ENCODE measurements at places on chromosomes 6 and 20. TPM values are rescaled to one million over a fixed set of nuclear protein-coding genes. Genes with fewer than 3 reads are reported as not detected.

DNA sequence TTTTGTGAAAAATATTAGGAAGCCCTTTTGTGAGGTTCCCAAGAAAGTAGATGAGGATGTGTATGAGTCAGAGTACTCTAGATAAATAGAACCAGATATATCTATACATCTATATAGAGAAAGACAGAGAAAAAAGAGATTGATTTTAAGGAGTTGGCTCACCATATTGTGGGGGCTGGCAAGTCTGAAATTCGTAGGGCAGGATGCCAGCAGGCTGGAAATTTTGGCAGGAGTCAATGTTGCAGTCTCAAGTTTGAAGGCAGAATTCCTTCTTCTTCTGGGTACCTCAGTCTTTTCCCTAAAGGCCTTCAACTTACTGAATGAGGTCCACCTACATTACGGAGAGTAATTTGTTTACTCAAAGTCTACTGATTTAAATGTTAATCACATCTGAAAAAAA is 65.3 kb upstream of the SAMD3 start:
- DNase-seq = no peak

GRCh38 chr20:43942667-43943285 is 28.1 kb downstream of the TOX2 start:
- no peak for DNase-seq

GRCh38 chr6:108068618-108069017 is 5.9 kb downstream of the OSTM1 start:
- no peak for DNase-seq

DNA sequence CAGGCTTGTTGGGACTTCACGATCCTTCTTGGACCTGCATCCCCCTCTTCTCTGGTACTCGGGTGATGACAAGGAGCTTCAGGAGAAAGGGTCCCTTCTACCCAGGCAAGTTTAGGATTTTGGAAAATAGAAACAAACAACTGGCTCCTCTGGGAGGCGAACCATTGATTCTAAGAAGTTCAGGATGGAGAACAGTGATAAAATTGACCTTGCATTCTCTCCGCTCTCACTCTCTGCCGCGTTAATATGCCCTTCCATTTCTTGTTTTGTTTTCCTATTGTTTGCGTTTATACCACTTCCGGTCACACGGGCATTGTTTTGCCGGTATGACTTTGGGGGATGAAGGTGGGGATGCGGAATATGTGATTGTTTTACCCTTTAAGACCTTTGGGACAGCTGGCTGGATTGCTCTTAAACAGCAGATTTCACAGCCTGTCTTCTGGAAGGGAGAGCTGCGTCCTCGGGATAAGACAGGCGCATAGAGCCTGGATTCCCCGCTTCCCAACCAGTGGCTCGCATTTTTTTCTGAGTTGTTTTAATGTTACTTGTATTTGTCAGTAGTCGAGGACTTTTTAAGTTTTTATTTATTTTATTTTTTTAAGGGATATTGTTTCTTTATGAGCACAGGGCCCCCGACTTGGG is 144.3 kb upstream of the ZNF184 start:
- DNase-seq = no peak

- no peak for DNase-seq
Observed at GRCh38 chr6:52929321-52930164, 20.0 kb upstream of the GSTA3 start.

DNA sequence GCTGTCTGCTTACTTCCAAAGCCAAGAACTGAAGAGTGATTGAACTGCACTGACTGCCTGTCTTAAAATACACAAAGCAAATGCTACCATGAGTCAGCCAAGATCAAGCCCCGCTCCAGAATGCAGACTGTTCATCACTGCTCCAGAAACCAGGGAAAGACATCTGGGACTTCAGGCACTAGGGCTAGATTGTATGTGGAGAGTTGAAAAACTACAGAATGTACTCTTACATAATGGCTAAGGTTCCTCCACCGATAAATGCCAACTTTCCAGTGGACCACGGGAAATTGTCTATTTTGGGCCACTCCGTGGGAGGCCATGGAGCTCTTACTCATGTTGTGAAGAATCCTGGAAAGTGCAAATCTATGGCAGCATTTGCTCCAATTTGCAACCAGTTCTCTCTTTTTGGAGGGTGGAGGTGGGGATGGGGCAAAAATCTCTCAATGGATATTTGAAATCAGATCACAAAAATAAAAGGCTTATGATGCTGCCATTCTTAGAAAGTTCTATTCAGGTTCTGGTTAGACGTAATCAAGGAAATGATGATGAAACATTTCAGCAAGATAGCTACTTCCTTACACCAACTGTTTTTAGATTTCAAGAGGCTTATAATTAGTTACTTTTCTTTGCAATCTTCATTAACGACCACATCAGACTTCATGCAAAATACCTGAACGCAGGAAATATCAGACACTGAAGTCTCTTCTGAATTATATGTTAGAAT is 11.8 kb upstream of the CAP2 start:
- no peak for DNase-seq

- DNase-seq = no peak
Observed at GRCh38 chr20:33769043-33769442, 37.2 kb downstream of the ZNF341 start.

DNA sequence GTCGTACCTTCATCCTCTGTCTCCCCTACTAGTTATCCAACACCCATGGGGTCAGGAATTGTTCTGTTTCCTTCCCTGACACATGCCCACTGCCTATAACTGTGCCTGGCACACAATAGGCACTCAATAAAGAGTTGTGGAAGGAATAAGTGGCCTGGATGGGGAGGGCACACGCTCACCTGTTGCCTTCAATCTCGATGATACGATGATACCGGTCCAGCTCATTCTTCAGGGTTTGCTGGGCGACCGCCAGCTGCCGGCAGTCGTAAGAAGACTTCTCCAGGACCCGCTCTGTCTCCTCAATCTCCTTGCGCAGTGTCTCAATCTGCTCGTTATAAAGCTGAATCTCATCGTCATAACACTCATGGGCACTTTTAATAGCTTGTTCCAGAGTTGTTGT is 32.5 kb downstream of the BFSP1 start:
- DNase-seq = no peak

DNA sequence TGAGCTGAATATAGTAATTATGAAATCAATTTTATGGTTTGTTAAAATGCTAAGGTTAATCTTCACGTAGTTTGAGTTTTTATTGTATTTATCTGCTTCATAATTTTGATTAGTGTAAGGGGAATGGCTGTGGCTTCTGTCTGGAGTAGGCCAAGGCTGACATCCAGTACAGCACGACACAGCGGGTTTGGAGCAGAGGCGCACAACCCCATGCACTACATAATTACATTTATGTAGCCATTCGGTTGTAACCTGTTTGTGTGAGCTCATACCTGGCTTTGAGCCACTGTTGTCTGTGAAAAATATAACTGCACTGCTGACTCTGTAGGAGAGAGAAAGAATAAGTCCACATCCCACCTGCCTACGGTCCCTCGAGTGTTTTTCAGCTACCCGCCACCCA is 615.5 kb downstream of the EYS start:
- no peak for DNase-seq

GRCh38 chr6:28522594-28523240 is 3.0 kb upstream of the GPX5 start:
- no peak for DNase-seq

DNA sequence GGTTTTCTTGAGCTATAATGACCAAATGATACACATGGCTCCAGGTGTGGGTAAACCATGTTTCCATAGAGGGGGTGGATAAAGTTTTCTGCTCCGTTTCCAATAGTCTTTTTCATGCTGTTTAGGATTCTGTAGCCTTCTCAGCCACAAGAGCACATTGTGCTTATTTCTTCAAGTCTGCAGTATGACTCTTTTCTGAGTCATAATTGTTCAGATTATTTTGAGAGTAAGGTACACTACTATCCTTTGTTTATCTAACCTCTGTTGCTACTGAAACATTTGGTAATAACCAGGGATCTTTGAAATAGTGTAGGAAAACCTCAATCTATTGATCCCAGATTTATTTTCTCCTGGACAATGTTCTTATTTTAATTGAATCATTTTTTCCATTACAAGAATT is 247.9 kb upstream of the BMP2 start:
- no peak for DNase-seq

DNA sequence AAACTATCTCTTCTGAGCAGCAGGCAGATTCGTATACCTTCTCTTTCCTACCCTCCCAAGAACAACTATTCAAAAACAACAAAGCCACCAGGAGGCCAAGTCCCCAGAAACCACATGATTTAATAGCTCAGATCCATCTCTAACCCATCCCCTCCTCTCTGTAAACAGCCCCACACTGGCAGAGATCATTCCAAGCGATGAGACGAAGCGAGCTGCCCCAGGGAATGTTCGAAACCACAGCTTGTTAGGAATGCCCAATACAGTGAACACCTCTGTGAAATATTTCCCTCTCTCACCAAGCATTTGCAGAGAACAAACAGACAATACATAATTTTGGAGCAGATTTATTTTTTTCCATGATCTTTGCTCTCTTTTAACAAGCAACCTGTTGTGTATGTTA is 231.8 kb downstream of the SOD2 start:
- no peak for DNase-seq

DNA sequence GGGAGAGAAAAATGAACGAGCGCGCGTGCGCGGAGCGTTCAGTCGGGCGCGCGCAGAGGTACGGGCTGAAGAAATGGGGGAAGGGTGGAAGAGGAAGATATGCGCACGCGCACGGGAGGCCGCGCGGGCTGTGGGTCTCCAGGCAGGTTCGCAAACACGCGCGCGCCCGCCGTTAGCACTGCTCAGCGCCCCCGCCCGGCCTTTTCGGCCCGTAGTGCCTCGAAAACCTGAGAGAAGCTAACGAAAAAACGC is 393 bp downstream of the BCLAF1 start:
- DNase-seq = peak; percentile 97

- DNase-seq = no peak
Observed at GRCh38 chr6:29552512-29553051, 7.0 kb downstream of the UBD start.

GRCh38 chr6:33583591-33584155 is 3.6 kb upstream of the BAK1 start:
- DNase-seq = peak; percentile 40

- DNase-seq = peak; percentile 76
Observed at GRCh38 chr6:156992020-156992804, 215.0 kb downstream of the ARID1B start.

DNA sequence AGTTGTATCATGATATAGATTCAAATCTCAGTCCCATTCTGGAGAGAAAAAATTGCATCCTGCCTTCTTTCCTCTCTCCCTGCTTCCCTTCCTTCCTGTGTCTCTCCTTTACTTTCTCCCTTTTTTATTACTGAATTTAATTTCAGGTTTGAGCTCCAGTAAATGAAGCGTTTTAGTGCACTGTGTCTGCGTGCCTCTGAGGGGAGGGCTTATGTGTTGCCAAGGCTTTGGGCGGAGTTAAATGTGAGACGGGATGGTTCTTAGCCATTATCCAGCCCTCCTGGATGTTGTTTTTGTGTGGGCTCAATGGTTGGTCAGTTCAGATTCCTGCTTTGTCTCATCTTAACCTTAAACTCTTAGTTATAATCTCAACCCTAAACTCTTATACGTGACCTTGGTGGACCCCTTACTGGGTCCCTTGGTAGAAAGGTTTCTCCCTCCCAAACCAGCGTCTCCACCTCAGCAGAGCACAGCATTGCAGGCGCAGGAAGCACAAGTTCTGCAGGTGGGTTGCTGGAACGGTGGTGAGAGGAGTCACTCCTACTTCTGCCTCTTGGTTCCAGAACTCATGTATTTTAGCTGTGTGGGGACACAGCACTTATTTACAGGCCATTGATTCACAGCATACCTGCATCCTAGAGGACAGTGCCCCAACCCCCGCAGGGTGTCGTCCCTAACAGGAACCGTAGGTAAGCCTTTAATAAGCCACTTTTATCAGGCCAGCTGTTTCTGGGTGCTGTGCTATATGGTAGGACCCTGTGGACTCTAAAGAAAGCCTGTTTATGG is 68.5 kb downstream of the DNAH8 start:
- DNase-seq = no peak

GRCh38 chr6:6564154-6564553 is 24.4 kb upstream of the LY86 start:
- no peak for DNase-seq

DNA sequence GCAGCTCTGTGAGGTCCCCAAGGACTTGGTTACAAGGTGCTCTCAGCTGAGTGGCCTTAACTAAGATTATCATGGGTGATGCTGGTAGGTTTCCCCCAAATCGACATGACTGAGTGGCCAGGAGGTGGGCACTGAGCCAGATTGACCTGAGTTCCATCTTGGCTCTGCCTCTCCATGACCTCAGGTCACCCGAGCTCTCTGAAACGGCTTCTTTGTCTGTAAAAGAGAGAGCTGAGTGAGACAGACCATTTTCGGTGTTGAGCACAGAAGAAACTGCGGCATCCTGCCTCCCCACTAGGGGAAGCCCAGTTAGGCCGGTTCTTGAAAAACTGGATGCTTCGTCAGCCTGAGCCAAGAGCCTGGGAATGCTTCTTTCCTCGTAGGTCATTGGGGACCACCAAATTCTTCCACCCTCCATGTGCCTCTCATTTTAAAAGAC is 14.1 kb upstream of the STX16 start:
- DNase-seq = no peak

GRCh38 chr6:26027491-26028211 is 59.6 kb upstream of the HFE start:
- no peak for DNase-seq

DNA sequence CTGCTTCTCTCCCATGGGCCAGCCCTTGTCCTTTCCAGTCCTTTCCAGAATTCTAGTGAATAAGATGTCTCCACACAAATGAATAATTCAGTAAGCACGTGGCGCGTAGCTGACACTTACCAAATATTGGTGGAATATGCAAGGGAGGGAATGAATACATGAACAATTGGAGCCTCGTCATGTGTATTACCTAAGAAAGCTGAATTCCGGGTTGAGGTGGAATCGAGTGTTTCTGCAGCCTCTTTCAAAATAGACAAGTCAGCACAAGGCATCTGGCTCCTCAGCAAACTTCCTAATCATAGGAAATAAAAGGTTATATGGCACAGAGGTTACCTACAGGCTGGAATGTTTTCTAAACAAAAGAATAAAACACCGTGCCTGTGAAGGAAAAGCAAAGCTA is 47.0 kb upstream of the NT5E start:
- DNase-seq = no peak

GRCh38 chr20:12058216-12058615 is 140.5 kb downstream of the BTBD3 start:
- no peak for DNase-seq

GRCh38 chr6:88899569-88900316 is 63.7 kb downstream of the RNGTT start:
- DNase-seq = no peak

The RSPH9 gene
- total RNA-seq = 0.11 TPM

The SNAP91 gene
- not detected for total RNA-seq

The SULF2 gene
- total RNA-seq = 28.4 TPM

The BPIFA1 gene
- total RNA-seq = not detected

The SIRPD gene
- not detected for total RNA-seq

The GPSM3 gene
- 9.2 TPM for total RNA-seq

The HSPA1B gene
- total RNA-seq = 299 TPM

The CGA gene
- total RNA-seq = not detected

The IL17A gene
- total RNA-seq = not detected

The KCNK5 gene
- total RNA-seq = 1.6 TPM

The MPC1 gene
- total RNA-seq = 275 TPM

The RPP40 gene
- total RNA-seq = 3.0 TPM

Measured in right cardiac atrium (tissue), 5 donors.